ENCODE measurements at places on chromosomes 12 and 14. TPM values are rescaled to one million over a fixed set of nuclear protein-coding genes. Genes with fewer than 3 reads are reported as not detected.
A peak's percentile ranks its signal among the peaks of the same experiment; 100 is the strongest.

DNA sequence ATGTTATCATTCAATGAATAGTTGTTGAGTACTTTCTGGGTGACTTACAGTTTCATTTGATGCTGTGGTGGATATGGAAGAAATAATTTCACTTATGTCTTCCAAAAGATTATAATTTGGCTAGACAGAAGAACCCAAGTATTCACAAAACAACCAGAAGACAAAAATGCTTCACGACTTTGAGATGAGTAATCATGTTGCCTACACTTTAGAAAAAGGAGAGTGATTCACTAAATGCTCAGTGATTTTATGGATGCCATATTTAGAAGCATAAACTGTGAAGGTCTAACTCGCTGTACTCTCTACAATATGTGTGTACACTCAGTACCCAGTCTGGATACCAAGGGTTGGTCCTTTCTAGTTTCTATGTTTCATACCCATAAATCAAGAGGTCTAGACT lies 101.3 kb upstream of the E2F7 start:
- DNase-seq = no peak

- DNase-seq = no peak
Measured at GRCh38 chr14:59484639-59485175, 390 bp downstream of the JKAMP start.

- no peak for DNase-seq
Measured at GRCh38 chr14:42628602-42629001, 1021.9 kb downstream of the LRFN5 start.

- no peak for DNase-seq
Measured at GRCh38 chr14:36757734-36758601, 96.3 kb downstream of the PAX9 start.

DNA sequence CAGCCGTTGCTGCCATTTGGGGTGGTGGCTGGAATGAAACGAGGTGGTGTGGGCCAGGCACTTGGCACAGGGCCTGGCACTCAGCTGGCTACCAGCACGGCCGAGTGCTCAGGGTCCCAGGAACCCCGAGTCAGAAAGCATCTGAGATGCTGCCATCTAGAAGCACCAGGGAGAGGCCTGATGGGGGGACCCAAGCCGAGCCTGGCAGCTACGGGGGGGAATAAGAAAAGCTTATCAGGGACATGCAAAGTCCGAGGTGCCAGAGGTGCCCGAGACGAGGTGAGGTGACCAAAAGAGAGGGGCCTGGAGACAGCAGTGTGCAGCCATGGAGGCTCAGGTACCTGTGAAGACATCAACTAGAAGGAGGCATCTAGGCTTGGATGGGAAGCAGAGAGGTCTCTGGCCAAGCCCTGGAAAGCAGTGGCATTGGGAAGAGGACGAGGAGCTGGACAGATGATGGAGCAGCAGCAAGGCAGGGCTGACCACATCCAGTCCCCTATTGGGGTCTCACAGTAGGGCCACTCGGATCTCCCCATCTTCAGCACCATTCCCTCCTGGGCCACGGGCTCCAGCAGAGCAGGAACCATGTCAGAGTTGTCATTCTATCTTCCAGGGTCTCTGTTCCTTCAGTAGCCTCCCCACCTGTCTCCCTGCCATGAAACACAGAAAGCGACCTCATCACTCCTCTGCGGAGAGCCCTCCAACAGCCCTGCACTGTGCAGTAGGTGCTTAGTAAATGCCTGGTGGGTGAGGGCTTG lies 59.3 kb upstream of the DIO3 start:
- no peak for DNase-seq

DNA sequence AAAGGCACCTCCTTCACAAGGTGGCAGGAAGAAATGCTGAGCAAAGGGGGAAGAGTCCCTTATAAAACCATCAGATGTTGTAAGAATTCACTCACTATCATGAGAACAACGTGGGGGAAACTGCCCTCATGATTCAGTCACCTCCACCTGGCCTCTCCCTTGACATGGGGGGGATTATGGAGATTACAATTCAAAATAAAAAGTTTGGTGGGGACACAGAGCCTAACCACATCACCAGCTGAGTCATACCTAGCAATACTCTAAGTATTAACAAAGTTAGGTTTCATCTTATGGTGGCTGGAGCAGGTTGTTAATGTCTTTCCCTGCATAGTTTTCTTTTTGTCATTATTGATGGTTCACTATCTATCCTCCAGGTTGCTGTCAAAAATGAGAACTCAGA lies 113.2 kb upstream of the PPFIA2 start:
- no peak for DNase-seq

GRCh38 chr12:24678436-24678835 lies 270.5 kb downstream of the BCAT1 start:
- DNase-seq = no peak

- DNase-seq = no peak
Measured at GRCh38 chr12:122949405-122949804, 16.9 kb downstream of the ABCB9 start.

DNA sequence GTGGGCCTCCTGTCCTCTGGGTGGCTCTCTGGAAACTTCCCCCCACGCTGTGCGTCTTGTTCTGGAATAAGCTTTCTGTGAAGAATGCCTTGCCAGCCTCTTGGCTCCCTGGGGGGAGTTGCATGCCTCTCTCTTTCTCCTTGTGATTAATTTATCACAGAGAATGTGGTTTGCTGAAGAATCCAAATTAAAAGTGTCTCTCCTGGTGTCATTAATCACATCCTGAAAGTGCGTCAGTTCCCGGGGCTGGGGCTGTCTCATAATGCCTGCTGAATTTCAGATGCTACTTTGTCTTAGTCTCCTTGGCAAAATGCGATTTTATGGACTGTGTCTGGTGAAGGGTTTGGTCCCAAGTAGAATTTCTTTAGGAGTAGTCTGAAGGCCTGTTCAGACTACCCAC lies 787.7 kb upstream of the TMEM132C start:
- no peak for DNase-seq

DNA sequence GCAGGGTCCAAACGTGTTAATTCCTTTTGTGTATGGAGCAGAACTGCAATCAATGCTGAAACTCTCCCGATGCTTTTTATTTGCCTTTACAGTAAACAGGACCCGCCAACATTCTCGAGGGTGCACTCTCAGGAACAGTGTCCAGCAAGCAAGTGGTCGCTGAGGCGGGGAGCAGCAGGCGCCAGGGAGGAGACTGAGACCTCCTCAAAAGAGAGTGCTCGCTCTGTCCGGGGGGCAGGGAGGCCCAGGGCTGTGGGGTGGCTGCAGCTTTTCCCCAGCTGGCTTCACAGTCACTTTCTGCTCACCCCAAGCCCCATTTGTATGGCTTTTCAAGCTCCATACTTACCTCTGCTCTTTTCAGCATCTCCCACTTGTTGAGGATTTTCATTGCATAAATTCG lies 49.2 kb downstream of the CDC42BPB start:
- no peak for DNase-seq

DNA sequence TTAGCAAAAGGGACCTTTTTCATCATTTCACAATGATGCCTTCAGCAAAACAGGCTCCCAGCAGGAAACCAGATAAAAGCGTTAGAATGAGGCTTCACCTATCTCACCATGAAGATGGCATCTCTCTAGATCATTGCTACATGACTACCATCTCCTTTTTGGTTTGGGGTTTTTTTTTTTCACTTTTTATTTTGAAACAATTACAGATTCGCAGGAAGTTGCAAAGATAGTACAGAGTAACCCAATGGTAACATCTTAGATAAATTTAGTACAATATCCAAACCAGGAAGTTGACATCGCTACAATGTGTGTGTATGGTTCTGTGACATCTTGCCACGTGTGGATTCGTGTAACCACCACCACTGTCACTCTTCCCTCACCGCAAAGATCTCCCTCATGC lies 22.3 kb upstream of the PWP1 start:
- DNase-seq = no peak

DNA sequence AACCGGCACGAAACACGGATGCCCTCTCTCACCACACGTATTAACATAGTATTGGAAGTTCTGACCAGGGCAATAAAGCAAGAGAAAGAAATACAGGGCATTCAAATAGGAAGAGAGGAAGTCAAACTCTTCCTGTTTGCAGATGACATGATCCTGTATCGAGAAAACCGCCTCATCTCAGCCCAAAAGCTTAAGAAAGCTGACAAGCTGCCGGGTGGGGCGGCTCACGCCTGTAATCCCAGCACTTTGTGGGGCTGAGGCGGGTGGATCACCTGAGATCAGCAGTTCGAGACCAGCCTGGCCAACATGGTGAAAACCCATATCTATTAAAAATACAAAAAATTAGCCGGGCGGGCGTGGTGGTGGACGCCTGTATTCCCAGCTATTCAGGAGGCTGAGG lies 17.7 kb downstream of the OR6S1 start:
- no peak for DNase-seq

DNA sequence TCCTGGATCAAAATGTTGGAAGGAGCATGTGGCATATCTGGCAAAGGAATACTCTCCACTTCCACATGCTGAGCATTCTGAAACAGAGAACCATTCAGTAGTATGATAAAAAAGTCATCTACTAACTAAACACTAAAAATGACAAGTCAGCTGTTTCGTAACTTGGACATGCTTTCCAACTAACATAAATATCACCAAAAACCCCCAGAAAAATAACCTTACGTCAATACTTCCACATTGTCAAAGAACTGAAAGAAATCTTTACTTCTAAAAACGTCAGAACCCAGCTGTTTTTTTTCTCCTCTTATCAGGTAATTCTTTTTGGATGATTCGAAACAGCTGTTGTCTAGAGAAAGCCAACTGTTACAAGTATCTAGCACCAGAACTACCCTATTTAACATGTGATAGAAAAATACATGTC lies 8.2 kb downstream of the WBP11 start:
- no peak for DNase-seq

DNA sequence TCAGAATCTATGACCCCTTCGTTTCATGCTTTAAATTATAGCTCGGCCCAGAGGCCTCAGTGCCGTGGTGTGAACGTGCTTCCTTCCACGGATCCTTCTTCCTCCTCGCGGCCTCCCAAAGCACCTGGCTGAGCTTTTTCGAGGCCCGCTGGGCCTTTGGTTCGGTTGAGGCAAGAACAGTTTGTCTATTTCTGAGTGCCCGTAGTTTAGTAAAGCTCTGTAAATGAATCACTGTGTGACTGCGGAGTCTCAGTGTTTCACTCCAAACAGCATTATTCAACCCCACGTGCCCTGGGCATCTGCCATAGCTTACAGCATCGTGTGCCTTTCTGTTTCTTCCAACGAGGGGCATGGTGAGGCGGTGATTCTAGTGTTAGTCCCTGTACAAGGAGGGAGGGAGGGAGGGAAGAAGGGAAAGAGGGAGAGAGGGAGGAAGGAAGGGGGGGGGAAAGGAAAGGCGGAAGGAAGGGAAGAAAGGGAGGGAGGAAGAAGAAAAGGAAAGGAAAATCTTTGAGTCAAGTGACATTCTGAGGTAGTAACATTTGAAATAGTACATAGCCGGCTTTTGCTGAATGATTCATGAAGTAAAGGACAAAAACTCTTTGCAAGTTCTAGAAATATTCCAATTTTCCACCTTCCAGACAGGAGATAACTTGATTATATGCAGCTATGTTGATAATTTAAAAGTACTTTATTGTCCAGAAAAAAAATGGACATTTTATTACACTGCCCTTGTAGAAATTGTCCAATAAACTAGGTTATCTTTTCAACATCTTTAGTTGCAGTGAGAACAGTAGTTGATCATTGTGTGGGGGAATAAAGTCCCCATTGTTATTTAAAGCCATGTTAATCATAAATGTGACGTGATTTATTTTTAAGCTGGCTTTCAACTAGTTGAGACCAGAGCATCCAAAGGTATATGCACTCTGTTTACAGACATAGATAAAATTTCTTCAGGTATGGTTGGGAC lies 1.2 kb upstream of the TRIM9 start:
- no peak for DNase-seq

DNA sequence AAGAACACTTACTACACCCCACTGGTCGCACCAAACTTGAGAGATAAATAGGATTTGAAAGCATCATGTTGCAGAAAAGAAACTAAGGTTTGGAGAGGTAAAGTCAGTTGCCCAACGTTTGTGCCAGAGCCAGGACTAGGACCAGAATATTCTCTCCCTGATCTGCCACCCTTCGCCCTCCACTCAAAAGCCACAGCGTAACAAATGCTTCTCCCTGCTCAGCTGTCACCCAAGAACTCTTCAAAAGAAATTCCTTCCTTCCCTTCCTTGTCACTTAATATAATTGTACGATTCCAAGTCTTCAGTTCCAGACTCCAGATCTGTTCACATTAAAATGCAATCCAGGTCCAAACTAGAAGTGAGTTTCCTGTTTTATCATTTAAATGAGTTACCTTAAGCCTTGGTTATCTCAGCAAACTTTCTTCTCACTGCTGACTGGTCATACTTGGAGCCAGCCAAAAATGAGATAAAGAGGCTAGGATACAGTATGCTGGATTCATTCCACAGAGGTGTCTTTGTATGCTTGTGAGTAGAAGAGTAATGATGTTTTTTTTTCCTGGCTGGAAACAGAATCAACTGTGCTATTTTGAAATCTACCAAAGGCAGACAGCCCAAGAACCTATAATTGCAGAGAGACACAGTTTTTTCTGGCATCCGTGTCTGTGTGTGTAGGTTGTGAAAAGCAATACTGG lies 12.8 kb upstream of the PPFIBP1 start:
- DNase-seq = no peak

DNA sequence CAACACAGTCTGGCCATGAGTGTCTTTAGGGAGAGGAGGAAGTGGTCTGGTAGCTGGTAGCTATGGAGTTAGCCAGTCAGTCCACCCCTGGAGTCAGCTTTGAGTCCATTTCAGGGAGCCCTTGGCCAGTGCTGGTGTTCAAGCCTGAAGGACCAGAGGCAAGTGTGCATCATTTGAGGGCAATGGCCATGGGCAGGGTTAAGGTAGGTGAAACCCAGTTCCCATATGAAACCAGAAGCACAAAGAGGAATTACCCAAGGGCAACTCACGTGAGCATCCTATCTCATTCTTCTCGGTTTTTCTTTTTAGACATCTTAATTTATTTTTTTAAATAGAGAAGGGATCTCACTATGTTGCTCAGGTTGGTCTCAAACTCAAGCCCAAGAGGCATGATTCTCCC lies 61.3 kb upstream of the ACTN1 start:
- DNase-seq = no peak

GRCh38 chr14:44634692-44635091 lies 127.6 kb upstream of the FSCB start:
- no peak for DNase-seq

- no peak for DNase-seq
Measured at GRCh38 chr14:49972823-49973222, 79.9 kb downstream of the ARF6 start.

GRCh38 chr12:132554845-132555630 lies 55.3 kb downstream of the LRCOL1 start:
- peak; percentile 22 for DNase-seq

- peak; percentile 22 for DNase-seq
Measured at GRCh38 chr12:6195665-6196535, 4.3 kb upstream of the CD9 start.

Gene OR10P1
- not detected for total RNA-seq

Gene NRXN3
- total RNA-seq = not detected

Gene CGRRF1
- 14.9 TPM for total RNA-seq

Gene PRB2
- total RNA-seq = not detected

Gene GPRC5A
- 2.0 TPM for total RNA-seq

Gene ANO4
- not detected for total RNA-seq

Gene RNASE11
- total RNA-seq = not detected
